Activated naive CD4-positive, alpha-beta T cell treated with anti-CD3 and anti-CD28 coated beads for 36 hours (primary cell): ENCODE measurements at places on chromosomes 2 and 18. TPM values are rescaled to one million over a fixed set of nuclear protein-coding genes. Genes with fewer than 3 reads are reported as not detected.
A peak's percentile ranks its signal among the peaks of the same experiment; 100 is the strongest.

GRCh38 chr2:15200581-15200980 is 360.6 kb downstream of the NBAS start:
- H3K27me3 ChIP-seq: no peaks in the 10 kb centered on the region
- DNase-seq: no peak
- H3K4me1 ChIP-seq: peaks cover 3% of the 10 kb centered on the region

DNA sequence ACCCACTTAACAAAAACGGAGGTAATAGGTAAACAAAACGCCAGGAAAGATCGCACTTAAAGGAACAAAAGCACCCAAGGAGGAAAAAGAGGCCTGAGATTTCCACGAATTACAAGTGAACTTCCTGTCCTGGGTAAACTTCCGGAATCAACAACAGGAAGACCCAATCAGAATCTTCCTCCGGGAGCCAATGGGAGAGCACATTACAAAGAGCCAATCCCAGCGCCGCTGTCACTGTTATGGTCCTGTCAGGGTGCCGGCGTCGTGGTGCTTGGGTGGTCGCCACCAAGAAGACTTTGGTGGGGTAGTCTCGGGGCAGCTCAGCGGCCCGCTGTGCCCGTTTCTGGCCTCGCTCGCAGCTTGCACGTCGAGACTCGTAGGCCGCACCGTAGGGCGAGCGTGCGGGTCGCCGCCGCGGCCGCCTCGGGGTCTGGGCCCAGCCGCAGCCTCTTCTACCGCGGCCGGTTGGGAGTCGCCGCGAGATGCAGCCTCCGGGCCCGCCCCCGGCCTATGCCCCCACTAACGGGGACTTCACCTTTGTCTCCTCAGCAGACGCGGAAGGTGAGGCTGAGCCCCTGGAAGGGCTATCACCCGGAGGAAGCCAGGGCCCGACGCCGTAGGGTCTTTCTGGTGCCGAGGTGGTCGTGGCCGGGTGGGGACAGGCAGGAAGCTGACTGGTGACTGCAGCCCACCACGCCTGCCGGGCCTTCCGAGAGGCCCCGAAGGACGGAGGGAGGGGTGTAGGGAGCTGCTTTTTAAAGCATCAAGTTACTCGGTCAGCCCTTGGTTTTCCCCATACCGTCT is at the start of gene YIPF4:
YIPF4 (plus strand) TSS at position 231 of the 804 bp plus-strand sequence; CDS start at position 483, 252 bp downstream.
- peak within 1 kb of the TSS; percentile 93 for H3K27ac ChIP-seq
- H3K4me1 ChIP-seq: peaks cover 22% of the 10 kb centered on the region
- DNase-seq: peak; percentile 91

Gene OR6B3
- not detected for total RNA-seq

- H3K4me3 ChIP-seq: no peak overlapping the region
These were observed 47.8 kb upstream of the REG3G start for GRCh38 chr2:78977661-78978145.

DNA sequence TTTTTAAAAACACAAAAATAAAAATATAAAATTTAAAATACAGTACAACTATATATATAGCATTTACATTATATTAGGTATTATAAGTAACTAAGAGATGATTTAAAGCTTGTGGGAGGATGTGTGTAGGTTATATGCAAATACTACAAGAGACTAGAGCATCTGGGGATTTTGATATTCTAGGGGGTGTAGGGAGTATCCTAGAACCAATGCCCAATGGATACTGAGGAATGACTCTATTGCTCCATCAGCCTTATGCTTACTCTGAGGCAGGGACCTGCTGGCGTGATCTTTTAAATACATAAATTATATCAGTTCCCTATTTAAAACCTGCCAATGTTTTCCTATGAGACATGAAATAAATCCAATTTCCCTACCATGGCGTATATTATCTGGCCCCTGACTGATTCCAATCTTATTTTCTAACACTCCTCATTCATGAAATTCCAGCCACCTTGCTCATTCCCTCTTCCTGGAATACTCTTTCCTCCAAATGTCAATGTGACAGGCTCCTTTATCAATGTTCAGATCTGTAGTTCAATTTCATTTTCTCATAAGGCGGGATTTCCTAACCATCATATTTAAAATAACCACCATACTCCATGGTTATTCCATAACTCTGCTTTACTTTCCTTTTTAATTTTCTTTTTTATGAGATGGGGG is 22.2 kb downstream of the SP3 start:
- H3K27me3 ChIP-seq: no peaks in the 10 kb centered on the region
- no peak overlapping the region for H3K4me3 ChIP-seq
- no peak for DNase-seq
- peaks cover 25% of the 10 kb centered on the region for H3K36me3 ChIP-seq
- peaks cover 86% of the 10 kb centered on the region for H3K4me1 ChIP-seq
- H3K27ac ChIP-seq: no peak overlapping the region

DNA sequence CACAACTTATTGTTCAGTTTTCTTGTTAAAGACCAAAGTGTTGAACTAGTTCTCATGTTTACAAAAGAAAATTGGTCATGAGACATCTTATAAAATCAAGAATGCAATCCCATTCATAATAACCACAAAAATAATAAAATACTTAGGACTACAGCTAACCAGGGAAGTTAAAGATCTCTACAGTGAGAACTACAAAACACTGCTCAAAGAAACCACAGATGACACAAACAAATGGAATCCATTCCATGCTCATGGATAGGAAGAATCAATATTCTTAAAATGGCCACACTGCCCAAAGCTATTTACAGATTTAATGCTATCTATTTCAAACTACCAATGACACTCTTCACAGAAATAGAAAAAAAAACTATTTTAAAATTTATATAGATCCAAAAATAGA is 1354.8 kb upstream of the CDH2 start:
- H3K27ac ChIP-seq: no peak overlapping the region
- H3K4me1 ChIP-seq: no peaks in the 10 kb centered on the region
- no peaks in the 10 kb centered on the region for H3K27me3 ChIP-seq
- no peak overlapping the region for H3K4me3 ChIP-seq
- no peaks in the 10 kb centered on the region for H3K36me3 ChIP-seq

- no peak overlapping the region for H3K27ac ChIP-seq
- no peak overlapping the region for H3K4me3 ChIP-seq
- H3K4me1 ChIP-seq: peaks cover 1% of the 10 kb centered on the region
- DNase-seq: no peak
These were observed 7.6 kb downstream of the GPC1 start for GRCh38 chr2:240442891-240443715.

GRCh38 chr18:40096675-40097074 is 1858.4 kb upstream of the PIK3C3 start:
- no peaks in the 10 kb centered on the region for H3K36me3 ChIP-seq
- no peak for DNase-seq
- no peaks in the 10 kb centered on the region for H3K27me3 ChIP-seq
- H3K4me1 ChIP-seq: no peaks in the 10 kb centered on the region
- no peak overlapping the region for H3K27ac ChIP-seq

GRCh38 chr2:238107525-238108422 is 7.6 kb downstream of the ESPNL start:
- H3K27ac ChIP-seq: no peak overlapping the region
- no peak overlapping the region for H3K4me3 ChIP-seq
- H3K4me1 ChIP-seq: peaks cover 10% of the 10 kb centered on the region
- H3K36me3 ChIP-seq: no peaks in the 10 kb centered on the region

GRCh38 chr18:79790996-79791972 is 6.5 kb upstream of the KCNG2 start:
- DNase-seq: peak; percentile 14
- no peak overlapping the region for H3K4me3 ChIP-seq
- peaks cover 10% of the 10 kb centered on the region for H3K4me1 ChIP-seq
- H3K36me3 ChIP-seq: no peaks in the 10 kb centered on the region
- peaks cover 58% of the 10 kb centered on the region for H3K27me3 ChIP-seq

Gene RTKN
- 1.6 TPM for total RNA-seq

Gene GMPPA
- 28.4 TPM for total RNA-seq

GRCh38 chr2:12718015-12718671 is 1.4 kb downstream of the TRIB2 start:
- H3K27me3 ChIP-seq: peaks cover 1% of the 10 kb centered on the region
- DNase-seq: peak; percentile 29
- peak overlapping the region; percentile 96 for H3K4me3 ChIP-seq
- H3K27ac ChIP-seq: peak overlapping the region; percentile 42
- H3K4me1 ChIP-seq: peaks cover 62% of the 10 kb centered on the region

Gene ERFE
- total RNA-seq: 0.40 TPM

Gene SLC9A4
- 0.07 TPM for total RNA-seq

Gene CMPK2
- total RNA-seq: 7.2 TPM

- H3K4me3 ChIP-seq: no peak overlapping the region
- DNase-seq: no peak
- no peaks in the 10 kb centered on the region for H3K36me3 ChIP-seq
- H3K27me3 ChIP-seq: peaks cover 1% of the 10 kb centered on the region
- no peak overlapping the region for H3K27ac ChIP-seq
- no peaks in the 10 kb centered on the region for H3K4me1 ChIP-seq
These were observed 260.8 kb downstream of the RDH14 start for GRCh38 chr2:18299423-18300212.
